ENCODE measurements at places on chromosomes 5 and 9. TPM values are rescaled to one million over a fixed set of nuclear protein-coding genes. Genes with fewer than 3 reads are reported as not detected.
A peak's percentile ranks its signal among the peaks of the same experiment; 100 is the strongest.

The ARSI gene
- total RNA-seq: not detected

DNA sequence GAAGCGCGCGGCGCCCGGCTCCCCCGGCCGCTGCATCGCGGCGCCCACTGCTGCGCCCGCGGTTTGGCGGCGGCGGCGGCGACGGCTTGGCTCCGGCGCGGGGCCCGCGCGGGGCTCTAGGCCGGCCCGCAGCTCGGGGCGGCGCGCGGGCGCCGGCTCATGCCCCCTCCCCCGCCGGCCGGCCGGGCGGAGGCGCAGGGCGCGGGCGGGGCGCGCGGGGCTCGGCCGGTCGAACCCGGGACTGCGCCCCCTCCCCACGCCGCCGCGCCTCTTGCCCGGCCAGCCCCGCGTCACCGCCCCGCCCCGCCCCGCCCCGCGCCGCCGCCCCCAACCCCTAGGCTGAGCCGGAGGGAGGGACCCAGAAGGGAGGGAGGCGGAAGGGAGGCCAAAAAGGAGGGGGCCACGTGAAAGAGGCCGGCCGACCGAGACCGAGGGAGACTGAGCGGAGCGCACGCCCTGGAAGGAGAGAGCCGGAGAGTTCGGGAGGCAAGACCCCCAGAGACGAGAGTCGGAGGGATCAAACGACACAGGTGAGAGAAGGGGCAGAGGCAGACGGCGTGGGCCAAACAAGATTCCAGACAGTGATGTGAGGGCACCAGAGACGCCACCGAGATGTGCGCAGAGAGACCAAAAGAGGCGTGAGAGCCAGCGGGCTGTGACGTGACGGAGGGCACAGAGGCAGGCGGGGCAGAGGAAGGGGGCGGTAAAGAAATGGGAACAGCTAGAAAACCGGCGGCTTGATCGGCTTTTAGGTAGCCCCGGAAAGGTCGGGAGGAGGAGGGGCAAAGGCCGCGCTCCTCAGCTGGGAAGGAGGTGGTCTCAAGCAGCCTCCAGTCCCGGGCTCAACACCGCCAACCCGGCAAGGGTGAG, at the start of gene BARX1:
Gene BARX1 (minus strand): TSS at position 245 of the 870 bp plus-strand sequence. CDS start 209 bp downstream, at position 36.
- no peak for DNase-seq

The DBH gene
- total RNA-seq: not detected

GRCh38 chr5:126597156-126597555, 2.1 kb upstream of the ALDH7A1 start:
- peak; percentile 87 for DNase-seq

GRCh38 chr5:128815201-128815600, 150.1 kb upstream of the SLC27A6 start:
- DNase-seq: no peak

The SMU1 gene
- 36.2 TPM for total RNA-seq

GRCh38 chr9:9598723-9599122, 1014.1 kb downstream of the PTPRD start:
- no peak for DNase-seq

DNA sequence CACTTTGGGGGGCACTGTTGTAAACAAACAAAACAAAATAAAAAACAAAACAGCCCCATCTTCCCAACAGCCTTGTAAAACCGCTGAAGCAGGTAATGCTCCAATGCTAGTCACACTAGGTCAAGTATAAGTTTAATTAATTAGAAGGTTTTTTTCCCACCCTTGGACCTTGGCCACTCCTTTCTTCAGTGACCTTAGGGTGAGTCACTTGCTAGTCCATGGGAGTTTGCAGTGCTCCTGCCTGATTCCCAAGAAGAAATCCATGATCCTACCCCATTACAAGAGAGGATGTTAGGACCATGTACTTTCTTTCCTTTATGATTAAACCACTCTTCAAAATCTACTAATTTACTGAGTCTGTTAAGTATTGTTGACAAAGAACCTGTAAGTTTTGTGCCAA, 192.2 kb upstream of the CDKN2B start:
- DNase-seq: no peak

GRCh38 chr5:134503937-134504437, 21.5 kb upstream of the JADE2 start:
- no peak for DNase-seq

The ESM1 gene
- 73.0 TPM for total RNA-seq

The IL9 gene
- not detected for total RNA-seq

DNA sequence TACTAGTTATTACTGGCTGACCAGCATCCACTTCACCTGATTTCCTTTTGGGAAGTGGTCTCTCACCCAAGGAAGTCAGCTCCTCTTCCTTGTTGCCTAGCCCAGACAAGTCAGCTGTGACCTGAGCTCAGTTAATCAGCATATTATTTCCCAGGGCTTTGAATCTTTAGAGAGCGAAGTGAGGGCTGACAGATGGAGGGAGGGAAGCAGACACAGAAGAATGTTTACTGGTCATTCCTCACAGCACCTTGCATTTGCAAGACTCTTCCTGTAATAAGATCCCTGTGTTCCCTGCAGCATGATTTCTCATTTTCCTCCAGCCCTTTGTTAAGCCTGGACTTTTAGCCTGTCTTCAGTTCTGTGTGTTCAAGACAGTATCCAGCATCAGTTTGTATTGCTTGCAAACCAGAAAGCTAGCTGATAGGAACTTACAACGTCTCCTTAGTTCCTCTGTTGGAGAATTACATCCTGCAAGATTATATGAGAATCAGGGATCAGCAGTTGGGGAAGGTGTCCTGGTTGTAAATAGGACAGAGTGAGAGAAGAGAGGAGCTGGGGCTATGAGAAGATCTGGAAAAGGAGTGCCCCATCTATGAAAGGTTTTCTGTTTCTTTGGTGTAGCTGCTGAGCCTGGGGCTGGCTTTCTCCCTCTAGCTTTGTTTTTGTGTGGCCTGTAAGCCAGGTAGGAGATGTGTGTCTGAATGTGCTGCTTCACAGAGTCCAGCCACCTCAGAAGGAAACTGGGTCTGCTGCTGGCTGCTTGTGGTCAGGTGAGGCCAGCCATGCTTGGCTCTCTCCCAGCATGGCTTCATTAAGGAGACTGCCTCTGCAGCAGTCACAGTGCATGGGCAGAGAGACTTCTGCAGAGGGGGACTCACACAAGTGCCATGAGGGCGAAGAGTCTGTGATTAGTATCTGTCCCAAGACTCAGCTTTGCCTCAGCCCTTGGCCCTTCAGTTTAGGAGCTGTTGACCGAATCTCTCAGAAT, 50.3 kb downstream of the MAN2A1 start:
- peak; percentile 46 for DNase-seq

DNA sequence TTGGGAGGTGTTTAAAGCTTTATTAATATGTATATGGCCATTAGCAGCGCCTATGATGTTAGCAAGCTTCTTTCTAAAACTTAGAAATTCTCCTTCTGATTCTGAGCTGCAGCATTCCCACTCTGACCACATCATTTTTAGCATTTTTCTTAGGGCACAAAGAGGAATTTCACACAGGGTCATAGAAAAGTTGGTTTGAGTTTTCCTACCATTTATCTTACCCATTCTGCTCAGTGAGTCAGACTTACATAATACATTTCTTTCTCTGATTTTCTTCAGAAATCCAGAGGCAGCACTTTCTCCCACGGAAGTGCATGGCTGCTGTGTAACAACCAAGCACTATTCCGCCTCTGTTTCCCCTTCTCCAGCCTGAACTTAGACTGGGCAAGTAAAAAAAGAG, 246.6 kb downstream of the ARL15 start:
- no peak for DNase-seq

GRCh38 chr5:32329395-32329834, 16.7 kb upstream of the MTMR12 start:
- DNase-seq: peak; percentile 47

- DNase-seq: no peak
Observed at GRCh38 chr5:167412556-167412955, 878.9 kb upstream of the WWC1 start.

Data from dermis microvascular lymphatic vessel endothelial cell (primary cell).